ENCODE measurements at places on chromosomes 3 and 15. TPM values are rescaled to one million over a fixed set of nuclear protein-coding genes. Genes with fewer than 3 reads are reported as not detected.

TRIM71 gene
- total RNA-seq: not detected

DIPK2A gene
- 7.5 TPM for total RNA-seq

DNA sequence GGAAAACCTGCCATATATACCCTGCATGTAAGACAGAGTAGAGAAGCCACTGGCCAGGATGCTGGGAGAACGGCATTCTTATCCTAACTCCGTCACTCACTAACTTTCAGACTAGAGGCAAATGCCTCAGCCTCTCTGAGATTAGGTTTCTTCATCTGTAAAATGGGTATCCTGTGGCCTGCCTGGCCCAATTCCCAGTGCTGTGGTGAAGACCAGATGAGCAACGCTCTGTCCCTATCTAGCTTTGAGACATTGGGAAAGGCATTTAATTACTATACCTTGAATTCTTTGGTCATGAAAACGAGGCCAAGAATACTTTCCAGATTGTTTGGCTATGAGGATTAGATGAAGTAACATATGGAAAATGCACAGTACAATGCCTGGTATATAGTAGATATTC is 35.9 kb downstream of the CEMIP start:
- DNase-seq: no peak

DNA sequence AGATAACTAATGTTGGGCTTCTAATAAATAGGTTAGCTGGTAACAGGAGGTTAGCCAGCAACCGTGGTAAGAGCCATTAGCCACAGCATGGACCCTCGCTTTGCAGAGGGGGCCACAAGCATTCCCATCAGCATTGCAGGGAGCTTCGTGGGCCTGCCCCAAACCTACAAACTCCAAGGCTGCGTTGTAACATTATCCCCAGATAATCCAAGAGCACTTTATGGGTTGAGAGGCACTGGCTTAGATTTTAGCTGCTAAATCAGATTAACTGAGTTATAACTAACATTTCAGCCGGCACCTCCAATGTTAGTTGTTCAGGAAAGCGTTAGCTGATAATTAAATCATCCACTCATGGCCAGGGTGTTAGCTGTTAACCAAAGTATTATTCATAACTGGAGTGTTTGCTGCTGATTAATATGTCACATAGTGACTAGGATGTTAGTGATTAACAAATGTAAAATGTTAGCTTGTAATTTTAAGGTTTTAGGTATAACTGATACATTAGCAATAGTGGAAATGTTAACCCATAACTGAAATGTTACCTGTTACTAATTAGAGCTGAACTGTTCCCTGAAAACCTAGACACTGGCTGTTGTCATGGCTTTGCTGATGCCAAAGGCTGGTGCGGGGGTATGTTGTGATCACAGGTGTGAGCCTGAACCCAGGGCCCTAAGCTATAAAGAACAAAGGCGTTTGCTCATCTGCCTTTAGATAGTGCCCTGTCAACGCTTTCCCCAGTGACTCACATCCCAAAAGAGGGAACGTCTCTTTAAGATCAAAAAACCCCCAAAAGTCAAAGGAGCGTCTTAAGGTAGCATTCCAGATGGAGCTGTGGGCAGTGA is 56.2 kb downstream of the SLC6A6 start:
- DNase-seq: no peak

GRCh38 chr3:51176923-51177322 is 208.2 kb upstream of the MANF start:
- no peak for DNase-seq

- DNase-seq: no peak
Observed at GRCh38 chr15:67079361-67079760, 14.0 kb downstream of the SMAD3 start.
